Stimulated activated CD8-positive, alpha-beta memory T cell treated with anti-CD3 and anti-CD28 coated beads, Interleukin-4, amount 100 ng/mL, for 1 hour (primary cell): ENCODE measurements at places on chromosomes 2 and 18.

DNA sequence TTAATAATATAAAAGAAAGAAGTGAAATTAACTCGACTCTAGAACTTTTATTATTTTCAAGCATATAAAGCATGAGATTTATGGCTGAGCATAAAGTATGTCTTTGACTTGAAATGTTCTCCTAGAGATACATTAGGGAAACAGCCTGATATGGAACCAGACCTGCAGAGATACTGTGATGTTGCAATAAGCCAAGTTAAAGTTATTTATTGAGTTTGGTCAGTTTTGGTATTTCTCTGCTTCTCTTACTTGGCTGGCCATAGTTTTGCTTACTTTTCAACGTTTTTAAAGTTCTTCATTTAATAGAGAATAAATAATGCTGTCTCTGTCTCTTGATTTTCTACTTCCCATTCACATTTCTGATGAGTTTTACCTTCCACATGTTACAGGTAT is 76.0 kb downstream of the GFPT1 start:
- no peak for DNase-seq

DNA sequence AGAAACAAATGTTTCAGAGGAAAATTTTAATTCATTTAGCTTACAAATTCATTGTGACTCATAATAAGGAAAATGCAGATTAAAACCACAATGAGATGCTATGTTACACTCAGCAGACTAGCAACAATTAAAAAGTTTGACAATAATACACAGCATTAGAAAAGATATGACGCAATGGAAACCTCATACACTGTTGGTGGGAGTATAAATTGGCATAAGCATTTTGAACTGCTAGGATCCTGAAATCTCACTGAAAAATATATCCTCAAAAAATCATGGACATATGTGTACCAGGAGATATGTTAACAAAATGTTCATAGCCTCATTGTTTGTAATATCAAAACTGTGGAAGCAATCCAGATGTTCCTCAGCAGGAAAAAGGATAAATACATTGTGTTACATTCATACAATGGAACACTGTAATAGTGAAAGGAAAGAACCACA is 13.7 kb downstream of the CALCRL start:
- no peak for DNase-seq

DNA sequence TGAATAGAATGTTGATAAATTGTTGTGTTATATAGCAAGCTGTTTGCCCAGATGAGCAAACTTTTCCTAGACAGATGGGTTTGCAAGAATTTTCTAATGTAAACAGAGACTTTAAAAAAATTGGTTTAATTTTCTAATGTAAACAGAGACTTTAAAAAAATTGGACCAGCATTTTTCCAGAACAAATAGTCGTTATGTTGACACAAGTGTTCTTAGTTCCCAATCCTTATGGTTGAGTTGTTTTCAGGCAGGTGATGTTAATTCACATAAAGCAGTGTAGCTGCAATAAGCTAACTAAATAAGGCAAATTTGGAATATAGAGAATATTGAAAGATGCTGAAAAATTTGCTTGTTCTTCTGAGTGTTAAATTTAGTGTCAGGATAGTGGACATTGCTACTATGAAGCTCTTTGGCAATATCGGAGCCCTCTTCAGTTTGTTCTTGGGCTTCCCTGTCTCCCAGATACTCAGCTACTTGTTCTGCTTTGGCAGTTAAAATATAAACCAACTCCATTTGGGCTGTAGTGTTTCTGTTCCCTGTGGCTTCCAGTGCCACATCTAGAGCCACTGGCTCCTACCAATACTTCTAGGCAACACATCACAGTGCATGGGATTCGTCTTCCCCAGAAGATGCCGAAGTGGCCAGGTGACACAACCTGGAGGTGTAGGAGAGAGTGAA is 105.7 kb downstream of the DYNAP start:
- DNase-seq, result no peak

DNA sequence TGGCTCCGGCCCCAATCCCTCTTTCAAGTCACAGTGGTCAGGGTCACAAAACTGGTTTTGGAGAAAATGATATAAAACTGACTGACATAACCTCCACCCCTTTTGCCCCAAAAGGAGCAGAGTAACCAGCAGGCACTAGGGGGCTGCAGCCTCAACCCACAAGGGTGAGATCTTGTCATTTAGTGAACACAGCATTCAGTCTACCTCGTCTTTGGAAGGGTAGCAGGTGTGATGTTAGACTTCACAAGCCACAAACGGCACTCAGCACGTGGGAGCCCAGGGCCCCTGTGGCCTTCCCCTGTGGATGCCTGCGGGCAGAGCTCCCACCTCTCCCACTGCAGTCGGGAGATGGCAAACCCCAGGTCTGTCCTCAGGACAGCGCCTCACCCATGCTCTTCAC is 372.1 kb upstream of the MYT1L start:
- no peak for DNase-seq
